ENCODE measurements at places on chromosomes 16 and 17.
A peak's percentile ranks its signal among the peaks of the same experiment; 100 is the strongest.

- DNase-seq = no peak
These were observed at the start of gene ZDHHC1 for GRCh38 chr16:67415872-67416793. Gene ZDHHC1 (minus strand): TSS chr16:67416477. CDS start chr16:67407775, 8,702 bp downstream.

GRCh38 chr16:10584981-10585438 is 4.6 kb upstream of the EMP2 start:
- no peak for DNase-seq

GRCh38 chr16:50479771-50480170 is 68.4 kb upstream of the NKD1 start:
- no peak for DNase-seq

- DNase-seq = no peak
These were observed 14.2 kb downstream of the USP10 start for GRCh38 chr16:84714028-84714427.

DNA sequence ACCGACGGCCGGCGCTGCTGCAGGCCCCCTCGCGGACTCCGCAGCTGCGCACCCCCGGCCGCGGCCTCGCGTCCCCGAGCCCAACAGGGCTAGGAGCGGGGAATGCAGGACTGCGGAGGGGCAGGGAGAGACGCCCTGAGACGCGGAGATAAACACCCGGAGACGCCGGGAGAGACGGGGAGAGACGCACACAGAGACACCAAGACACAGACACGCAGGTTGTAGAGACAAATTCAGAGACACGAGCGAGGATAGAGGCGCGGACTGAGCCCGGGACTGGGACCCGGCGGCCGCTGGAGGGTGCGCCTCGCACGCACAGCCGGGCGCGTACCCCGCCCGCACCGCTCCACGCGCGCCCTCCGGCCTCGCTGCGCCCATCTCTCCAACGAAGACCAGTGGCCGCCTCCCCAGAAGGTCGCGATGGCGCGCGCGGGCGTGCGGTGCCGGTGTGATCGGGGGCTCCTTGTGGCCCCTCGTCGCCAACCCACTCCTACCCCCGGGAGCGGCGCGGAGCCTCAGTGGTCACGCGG is 902 bp downstream of the STAC2 start:
- DNase-seq = no peak

DNA sequence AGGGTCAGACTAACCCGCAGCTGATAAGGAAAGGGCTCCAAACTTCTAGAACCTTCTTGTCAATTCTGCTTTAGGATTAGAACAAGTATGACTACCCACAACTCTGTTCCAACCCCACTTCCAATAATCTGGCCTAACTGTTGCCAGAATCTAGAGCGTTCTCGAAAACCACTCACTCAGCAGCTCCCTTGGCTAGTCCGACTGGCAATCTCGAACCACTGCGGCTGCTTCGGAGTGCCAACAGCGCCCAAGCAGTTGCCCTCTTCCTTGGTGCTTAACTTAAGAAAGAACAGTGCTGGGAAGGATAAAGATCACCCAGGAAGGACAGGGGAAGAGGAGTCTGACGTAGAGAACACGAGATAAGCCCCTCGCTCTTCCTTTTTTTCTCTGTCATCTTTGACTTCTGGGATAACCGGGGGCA is 818 bp downstream of the DNAJC7 start:
- DNase-seq = no peak

DNA sequence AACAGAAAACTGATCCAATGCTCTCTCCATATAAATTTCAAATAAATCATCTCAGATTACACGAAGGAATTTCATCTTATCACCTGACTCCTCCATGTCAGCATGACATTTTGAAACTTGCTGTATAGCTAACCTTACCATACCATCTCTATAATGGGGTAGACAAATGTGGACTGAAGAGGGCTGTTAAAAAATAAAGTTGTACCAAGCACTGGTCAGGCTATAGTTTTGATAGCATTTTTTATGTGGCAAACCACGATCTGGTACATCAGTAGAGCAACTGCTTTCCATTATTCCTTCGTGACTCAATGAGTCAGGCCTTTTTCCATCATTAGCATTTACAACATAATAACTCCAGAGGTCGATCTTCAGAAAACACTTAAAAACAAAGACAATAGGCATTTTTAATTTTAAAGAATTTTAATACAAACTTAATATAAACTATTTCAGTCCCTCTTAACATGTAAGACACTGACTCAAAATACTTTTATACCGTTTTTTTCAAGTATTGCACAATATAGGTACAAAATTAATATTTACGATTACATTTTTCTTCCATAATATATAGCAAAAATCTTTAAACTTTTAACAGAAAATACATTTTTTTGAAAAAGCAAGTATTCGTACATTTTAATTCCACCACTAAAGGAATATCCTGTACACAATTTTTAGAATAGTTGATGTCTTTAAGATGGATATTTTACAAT is 4.2 kb downstream of the TOB1 start:
- no peak for DNase-seq

GRCh38 chr16:31074814-31075183 is 577 bp downstream of the ZNF646 start:
- no peak for DNase-seq

- DNase-seq = no peak
These were observed 7.9 kb downstream of the PNPO start for GRCh38 chr17:47949197-47949759.

GRCh38 chr16:4803898-4804762 is 1.7 kb upstream of the ROGDI start:
- DNase-seq = no peak

- DNase-seq = no peak
These were observed 2.4 kb downstream of the ZNF598 start for GRCh38 chr16:2007081-2007836.

GRCh38 chr17:2406903-2407790 is 6.3 kb upstream of the MNT start:
- DNase-seq = no peak

GRCh38 chr17:17298108-17298507 is 5.1 kb upstream of the NT5M start:
- DNase-seq = no peak

GRCh38 chr16:85670840-85671239 is 17.9 kb downstream of the GINS2 start:
- DNase-seq = no peak

- peak; percentile 33 for DNase-seq
These were observed 48.8 kb upstream of the CCL1 start for GRCh38 chr17:34411646-34412421.

GRCh38 chr17:77177002-77177741 is 36.4 kb downstream of the SEC14L1 start:
- DNase-seq = peak; percentile 50

GRCh38 chr16:26365161-26365940 is 673.6 kb downstream of the HS3ST4 start:
- no peak for DNase-seq

GRCh38 chr16:47358816-47359215 is 102.0 kb downstream of the ITFG1 start:
- DNase-seq = no peak

DNA sequence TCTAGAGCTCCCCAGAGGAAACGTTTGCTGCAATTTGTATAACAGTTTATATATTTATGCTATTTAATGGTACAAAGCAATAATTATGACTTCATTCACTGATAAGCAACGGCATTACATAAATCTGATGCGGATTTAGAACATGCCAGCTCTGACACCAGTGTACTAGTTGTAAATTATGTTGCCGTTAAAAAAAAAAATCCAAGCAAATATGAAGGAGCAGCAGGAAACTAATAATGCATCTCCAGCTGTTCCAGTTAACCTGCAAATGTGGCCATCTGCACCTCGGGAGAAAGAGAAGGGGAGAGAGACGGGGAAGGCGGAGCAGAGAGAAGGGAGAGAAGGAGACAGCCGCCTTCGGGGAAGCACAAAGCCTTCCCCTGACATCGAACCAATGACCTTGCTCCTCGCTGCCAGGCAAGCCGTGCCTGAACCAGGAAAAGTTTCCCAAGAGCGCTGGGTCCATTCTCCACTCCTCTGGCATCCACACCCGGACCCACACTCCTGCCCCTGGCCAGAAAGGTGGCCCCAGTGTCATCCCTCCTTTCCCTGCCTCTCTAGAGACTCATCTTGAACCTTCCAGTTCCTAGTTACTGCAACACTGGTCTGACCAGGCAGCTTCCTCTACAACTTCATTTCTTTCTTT is 174.8 kb downstream of the C16orf78 start:
- no peak for DNase-seq

DNA sequence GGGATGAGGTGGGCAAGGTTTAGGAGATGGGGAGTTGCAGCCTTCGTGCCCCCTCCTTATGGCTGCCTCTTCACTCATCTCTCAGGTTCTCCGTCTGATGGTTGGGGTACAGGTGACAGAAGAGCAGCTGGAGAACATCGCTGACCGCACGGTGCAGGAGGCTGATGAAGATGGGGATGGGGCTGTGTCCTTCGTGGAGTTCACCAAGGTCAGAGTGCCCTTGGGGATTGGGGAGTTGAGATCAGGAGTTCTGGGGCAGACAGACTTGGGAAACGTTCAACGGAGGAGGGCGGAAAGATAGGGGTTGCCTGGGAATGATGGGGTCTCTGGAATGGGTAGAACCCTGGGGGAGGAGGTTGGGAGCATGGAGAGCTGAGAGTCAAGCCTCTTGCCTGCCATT is 2.3 kb downstream of the CHP2 start:
- no peak for DNase-seq

- no peak for DNase-seq
These were observed 9.2 kb downstream of the OR2C1 start for GRCh38 chr16:3364774-3365427.

DNA sequence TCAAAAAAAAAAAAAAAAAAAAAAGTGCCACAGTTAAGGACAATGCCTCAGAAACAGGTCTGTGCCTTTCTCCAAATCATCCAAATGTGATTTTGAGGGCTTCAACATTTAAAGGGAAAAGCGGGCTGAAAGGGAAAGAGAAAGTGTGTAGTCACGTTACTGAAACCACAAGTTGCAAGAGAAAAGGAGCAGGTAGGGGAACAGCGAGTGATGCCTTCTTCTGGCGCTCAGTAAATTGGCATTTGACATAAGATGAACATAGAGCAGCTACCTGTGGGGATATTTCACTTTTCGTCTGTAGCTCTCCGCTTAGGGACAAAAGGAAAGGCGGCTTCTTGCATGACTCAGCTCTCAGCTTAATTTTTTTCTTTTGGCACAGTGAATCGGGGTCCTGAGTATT is 11.1 kb downstream of the CMTM2 start:
- DNase-seq = no peak

- no peak for DNase-seq
These were observed 42.3 kb downstream of the IRX3 start for GRCh38 chr16:54244061-54244886.

- DNase-seq = no peak
These were observed 345 bp downstream of the EMC8 start for GRCh38 chr16:85798901-85799496.

GRCh38 chr17:78118801-78119241 is 9.7 kb downstream of the TMC6 start:
- DNase-seq = no peak

GRCh38 chr17:35171834-35172233 is 22.4 kb downstream of the SLC35G3 start:
- DNase-seq = no peak

DNA sequence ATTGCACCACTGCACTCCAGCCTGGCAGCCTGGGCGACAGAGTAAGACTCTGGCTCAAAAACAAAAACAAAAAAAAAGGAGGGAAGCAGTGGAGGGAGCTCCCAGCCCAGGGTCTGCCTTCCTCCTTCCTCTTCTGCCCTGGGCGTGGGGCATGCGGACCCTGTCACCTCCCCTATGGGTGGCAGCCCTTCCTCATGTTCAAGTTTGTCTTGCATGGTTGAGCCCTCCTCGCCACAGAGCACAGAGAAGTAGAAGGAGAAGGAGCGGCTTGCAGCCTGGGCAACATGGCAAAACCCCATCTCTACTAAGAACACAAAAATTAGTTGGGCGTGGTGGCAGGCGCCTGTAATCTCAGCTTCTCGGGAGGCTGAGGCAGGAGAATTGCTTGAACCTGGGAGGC is 21.4 kb upstream of the TIMP2 start:
- no peak for DNase-seq

DNA sequence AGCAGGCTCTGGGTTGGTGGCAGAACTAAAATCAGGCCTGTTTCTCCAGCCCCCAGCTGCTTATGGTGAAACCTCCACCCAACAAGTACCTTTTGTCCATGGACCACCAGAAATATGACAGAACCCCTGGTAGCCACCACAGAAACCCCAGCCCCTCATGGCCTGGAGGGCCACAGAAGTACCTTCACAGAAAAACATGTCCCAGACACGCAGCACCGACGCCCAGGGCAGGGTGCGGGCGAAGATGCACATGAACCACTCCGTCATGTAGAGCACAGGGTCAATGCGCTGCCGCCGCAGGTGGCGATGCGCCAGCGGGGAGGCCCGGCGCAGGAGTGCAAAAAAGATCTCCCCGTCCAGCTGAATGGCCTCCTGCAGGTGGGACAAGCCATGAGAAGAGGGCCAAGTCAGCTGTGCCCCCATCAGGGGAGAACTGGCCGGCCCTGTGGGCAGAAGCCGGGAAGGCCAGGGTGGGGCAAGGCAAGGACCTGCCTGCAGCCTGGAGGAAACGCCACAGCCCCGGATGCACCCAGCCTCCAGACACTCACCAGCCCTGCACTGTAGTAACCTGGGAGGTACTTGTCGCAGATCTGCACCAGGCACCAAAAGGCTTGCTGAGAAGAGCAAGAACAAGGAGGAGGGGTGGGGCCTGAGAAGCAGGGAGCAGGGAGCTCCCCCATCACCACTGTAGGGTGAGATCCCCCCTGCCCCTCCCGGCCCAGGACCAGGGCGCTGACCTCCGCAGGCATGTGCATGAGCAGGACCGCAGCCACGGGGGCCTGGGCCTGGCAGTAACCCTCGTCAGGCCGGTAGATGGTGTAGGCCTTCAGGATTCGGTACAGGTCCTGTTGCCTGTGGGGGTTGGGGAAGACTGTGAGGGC is 4.1 kb upstream of the CD2BP2 start:
- no peak for DNase-seq

GRCh38 chr17:77145612-77146245 is 5.0 kb downstream of the SEC14L1 start:
- no peak for DNase-seq

DNA sequence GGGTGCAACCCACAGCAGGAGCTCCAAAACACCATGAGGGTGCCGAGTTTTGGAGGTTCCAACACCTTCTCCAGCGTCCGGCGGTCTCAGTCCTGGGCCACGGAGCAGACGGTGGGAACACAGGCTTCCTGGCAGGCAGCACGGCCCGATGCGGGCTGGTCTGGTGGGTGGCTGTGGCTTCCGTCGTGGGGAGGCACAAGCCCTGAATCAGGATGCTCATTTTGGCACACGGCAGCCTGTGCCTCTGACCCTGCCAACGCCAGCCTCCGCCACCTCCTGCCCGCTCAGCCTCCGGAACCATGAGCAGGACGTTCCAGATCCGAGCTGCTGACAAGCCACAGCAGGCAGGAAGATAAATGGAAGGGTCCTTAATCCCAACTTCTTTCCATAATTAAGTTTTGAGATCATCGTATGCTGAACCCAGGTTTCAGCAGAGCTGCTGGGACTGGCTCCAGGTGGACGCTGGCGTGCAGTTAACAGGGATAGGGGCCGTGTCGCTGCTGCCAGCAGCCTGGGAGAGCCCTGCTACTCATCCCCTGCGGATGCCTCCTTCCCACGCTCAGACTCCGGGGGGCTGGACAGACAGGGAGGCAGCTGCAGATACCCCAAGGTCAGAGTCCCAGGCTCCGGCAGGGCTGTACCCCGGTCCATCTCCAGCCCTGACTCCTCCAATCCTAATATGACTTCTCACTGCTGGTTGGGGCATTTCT is 136.6 kb downstream of the ENGASE start:
- no peak for DNase-seq
